ENCODE measurements at places on chromosomes 2 and 18. TPM values are rescaled to one million over a fixed set of nuclear protein-coding genes. Genes with fewer than 3 reads are reported as not detected.
A peak's percentile ranks its signal among the peaks of the same experiment; 100 is the strongest.

DNA sequence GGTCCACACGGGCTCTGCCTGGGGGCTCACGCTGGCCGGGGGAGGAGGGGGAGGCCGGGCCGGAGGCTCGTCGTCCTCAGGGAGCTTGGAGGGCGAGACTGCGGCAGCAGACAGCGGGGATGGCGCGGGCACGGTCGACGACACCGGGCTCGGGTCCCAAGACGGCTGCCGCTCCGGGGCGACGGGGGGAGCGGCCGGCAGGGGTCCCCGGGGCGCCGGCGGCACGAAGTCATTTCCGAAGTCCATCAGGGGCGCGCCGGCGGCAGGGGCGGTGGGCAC lies 491 bp downstream of the RTN4 start:
- no peak for DNase-seq

- no peak for DNase-seq
Measured at GRCh38 chr2:109473616-109474318, 140.0 kb downstream of the SEPTIN10 start.

DNA sequence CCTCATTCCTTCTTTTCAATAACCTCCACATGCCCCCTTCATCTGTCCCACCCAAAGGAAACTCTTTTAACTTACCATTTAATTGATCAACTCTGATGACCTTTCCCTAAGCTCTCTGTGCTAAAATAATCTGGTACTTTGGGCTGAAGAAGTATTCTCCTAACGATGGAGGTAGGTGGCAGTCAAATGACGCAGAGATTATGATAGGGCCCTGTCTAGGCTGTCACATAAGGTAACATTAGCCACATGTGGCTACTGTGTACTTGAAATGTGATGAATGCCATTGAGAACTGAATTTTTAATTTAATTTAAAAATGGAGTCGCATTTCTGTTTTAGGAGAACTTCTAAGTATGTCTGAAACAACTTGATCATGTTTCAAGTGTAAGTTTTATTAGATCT lies 140.5 kb upstream of the TNP1 start:
- no peak for DNase-seq

DNA sequence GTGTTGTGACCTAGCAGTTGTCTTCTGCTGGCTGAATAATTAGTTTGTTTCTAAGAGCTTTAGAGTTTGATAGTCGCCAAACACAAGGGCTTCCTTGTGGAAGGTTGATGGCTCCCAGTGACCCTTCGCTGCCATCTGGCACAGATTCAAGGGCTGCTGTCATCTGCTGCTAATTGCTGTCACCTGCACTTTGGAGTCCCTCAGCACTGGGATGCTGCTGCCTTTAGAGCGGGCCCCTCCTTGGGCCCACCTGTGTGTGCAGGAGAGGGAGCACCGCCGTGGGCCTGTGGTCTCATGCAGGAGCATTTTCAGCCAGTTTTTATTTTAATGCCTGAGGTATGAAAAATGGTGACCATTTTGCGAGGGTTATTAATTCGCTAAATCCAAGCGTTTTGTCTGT lies 154.0 kb upstream of the NFATC1 start:
- no peak for DNase-seq

- no peak for DNase-seq
Measured at GRCh38 chr18:55289775-55290174, 298.2 kb downstream of the TCF4 start.

GRCh38 chr2:104312684-104313083 lies 541.2 kb upstream of the POU3F3 start:
- no peak for DNase-seq

DNA sequence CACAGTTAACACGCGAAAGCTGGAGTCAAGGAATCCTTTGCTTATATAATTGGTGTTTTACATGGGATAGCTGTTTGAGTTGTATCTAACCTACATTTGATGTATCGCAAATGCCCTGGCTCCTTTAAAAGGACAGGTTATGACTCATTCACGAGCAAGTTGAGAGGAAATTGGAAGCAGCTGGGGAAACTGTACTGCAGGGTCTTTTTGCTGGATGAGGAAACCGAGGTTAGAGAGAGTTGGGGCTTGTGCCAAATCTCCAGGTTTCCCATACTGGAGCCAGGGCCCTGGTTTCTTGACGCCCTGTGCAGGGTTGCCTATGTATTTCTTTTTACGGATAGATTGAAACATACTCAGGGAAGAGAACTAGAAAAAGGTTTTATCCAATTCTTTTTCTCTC lies 60.0 kb upstream of the SPTBN1 start:
- no peak for DNase-seq

GRCh38 chr2:23449413-23449812 lies 64.4 kb downstream of the KLHL29 start:
- DNase-seq, result no peak

DNA sequence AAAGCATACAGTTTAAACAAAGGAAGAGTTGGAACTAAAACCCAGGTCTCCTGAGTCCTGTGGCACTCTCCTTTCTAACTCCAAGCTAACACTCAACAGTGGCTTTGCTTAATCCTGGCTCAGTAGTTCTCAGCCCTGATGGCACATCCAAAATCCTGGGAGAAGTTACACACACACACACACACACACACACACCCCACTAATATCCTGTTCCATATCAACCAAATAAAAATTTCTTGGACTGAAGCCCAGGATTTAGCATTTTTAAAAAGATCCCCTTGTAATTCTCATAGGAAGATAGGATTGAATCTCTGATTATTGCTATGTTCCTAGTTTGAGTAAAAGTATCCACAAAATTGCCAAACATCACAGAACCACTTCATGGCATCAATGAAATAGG lies 136.1 kb upstream of the RIOK3 start:
- DNase-seq, result no peak

DNA sequence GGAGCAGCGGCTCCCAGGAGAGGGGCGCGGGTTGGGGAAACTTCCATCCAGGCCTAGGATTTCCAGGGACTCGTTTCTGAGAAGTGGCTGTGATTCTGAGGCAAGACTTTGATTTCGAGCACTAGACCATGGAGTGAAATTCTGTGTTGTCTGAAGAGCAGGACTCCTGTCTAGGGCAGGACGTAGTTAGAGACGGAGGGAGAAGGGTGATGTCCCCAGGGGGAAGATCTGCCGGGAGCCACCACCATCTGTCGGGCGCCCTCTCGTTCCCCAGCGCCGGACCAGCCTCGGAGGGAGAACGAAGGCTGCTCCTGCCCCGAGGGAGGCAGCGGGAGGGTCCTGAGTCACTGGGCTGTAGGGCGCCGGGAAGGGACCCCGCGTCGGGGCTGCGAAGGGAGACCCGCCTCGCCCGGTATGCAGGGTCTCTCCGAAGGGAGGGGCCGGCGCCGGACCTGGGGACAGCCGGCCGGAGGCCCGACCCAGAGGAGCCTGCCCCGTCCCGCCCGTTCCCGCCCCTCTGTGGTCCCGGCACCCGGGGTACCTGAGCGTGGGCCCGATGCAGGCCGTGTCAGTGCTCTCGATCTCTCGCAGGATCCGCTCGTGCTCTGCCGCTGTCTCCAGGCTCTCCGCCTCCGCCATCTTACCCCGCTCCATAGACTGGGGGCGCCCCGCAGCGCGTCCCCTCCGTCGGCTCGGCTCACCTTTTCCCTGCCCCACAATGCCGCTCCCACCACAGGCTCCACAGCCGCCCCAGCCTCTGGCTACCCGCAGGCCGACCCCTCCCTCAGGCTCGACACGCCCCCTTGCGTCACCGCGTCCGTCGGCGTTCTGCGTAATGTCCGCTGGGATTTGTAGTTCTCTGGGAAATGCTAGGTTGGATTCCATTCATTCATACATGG lies at the start of gene EXOC6B:
TSS of gene EXOC6B (minus strand) at position 777 of the 899 bp plus-strand sequence.
- DNase-seq, result peak; percentile 79

DNA sequence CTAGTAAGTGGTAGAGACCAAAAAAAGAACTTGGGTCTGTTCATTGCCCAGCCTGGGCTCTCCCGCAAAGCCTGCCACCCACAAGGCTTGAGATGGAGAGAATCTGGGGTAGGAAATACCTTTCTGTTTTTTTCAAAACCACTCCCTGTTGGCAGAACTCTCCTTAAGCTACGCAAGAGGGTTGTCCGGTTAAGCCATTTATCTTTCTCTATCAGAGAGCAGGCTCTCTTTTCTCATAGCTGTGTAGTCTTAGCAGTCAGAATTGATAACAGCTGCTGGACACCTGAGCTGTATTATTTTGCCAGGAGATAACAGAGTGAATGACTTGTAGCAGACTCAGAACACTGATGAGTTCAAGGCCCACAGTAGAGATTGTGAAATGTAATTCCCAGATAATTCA lies 1088.1 kb downstream of the TSN start:
- DNase-seq, result no peak

GRCh38 chr2:101921319-101921952 lies 70.3 kb upstream of the IL1R2 start:
- DNase-seq, result no peak

DNA sequence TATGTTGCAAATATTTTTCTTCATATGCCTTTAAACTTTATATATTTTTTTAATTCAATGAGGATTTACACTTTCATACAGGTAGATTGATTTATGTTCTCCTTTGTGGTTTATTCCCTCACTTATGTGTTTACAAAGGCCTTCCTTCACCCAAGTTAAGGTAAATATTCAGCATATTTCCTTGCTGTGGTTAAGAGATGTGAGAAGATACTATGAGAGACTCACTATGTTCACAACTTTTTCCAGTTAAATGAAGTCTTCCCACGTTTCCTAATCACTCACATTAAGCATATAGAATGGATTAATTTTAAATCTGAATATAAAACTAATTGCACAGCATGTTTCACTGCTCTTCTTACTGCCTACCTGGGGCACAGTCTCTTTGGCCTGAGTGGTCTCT lies 597 bp downstream of the PECR start:
- DNase-seq, result no peak

- DNase-seq, result no peak
Measured at GRCh38 chr2:201959198-201959597, 74.5 kb upstream of the FZD7 start.

DNA sequence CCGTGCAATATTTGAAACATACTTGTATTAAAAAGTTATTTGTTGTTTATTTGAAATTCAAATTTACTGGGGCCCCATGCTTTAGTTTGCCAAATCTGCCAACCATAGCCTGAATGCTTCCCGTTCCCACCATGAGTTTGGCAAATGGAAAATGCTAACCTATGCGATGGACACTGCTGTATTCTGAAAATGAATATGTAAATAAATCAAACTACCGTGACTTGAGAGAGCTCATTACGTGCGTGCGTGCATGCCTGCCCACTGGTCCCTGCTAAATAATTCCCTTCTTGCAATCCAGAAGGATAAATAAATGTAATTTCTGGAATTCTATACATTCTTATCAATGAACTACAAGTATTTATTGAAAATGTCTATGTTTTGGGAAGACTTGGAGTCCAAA lies 3.2 kb downstream of the BOD1L2 start:
- no peak for DNase-seq

GRCh38 chr2:26241928-26242436 lies 2.5 kb downstream of the HADHA start:
- DNase-seq, result no peak

MAP3K20 gene
- total RNA-seq, result 26.5 TPM

GPR35 gene
- 24.9 TPM for total RNA-seq

ZSWIM2 gene
- not detected for total RNA-seq

HJURP gene
- 52.4 TPM for total RNA-seq

EFEMP1 gene
- total RNA-seq, result not detected

SH3RF3 gene
- 0.78 TPM for total RNA-seq

RAPGEF4 gene
- total RNA-seq, result 0.92 TPM

ECEL1 gene
- 0.78 TPM for total RNA-seq

CRACDL gene
- total RNA-seq, result 0.55 TPM

LAMA3 gene
- total RNA-seq, result 0.05 TPM

CPO gene
- not detected for total RNA-seq

KCNE4 gene
- not detected for total RNA-seq

Data from activated T-helper 2 cell treated with anti-CD3 and anti-CD28 coated beads, Interferon-gamma antibody, Interleukin-2, Interleukin-4, amounts not matched to agents 10 μg/mL and 5 μg/mL and 100 μg/mL, durations not matched to agents 14 hours and 24 hours and 36 hours (primary cell).